ENCODE measurements at places on chromosomes 16 and 17.
A peak's percentile ranks its signal among the peaks of the same experiment; 100 is the strongest.

GRCh38 chr17:63275318-63275970 lies 170.7 kb downstream of the CYB561 start:
- DNase-seq, result no peak

GRCh38 chr16:15950161-15950854 lies 892 bp downstream of the ABCC1 start:
- peak; percentile 27 for DNase-seq

DNA sequence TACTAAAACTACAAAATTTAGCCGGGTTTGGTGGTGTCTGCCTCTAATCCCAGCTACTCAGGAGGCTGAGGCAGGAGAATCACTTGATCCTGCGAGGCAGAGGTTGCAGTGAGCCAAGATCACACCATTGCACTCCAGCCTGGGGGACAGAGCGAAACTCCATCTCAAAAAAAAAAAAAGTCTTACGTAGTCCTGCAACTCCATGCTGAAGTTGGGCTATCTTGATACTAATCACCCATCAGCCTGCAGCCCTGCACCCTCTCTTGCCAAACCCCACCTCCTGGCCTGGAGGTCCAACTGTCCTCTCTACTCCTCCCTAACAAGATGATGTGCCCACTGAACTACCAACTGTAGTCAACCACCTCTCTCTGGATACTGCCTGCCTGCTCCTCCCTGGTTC lies 4.8 kb downstream of the TMEM170A start:
- no peak for DNase-seq

GRCh38 chr16:66196770-66197169 lies 169.7 kb upstream of the CDH5 start:
- DNase-seq, result no peak

GRCh38 chr17:4959261-4959965 lies 8.2 kb downstream of the SPAG7 start:
- no peak for DNase-seq

DNA sequence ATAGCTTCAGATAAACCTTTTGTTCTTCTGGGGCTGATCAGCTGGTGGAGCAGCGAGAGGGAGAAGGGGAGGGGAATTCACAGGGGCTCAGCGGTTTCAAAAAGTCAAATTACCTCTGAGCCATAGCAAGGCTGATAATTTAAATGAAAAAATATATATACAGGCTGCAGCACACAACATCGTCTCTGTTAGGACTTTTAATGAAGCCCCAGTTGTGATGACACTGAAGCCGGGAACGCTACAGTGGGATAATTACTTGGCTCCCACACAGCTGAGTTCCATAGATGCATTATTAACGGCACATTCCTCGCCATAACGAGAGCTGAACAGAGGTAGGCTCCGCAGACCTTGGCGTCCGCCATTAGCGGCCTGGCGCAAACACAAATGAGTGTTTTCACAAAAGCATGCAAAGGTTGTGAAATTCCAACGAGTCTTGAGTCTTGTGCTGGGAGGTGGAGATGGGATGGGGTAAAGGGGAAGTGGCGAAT lies 216.0 kb downstream of the C16orf78 start:
- no peak for DNase-seq

DNA sequence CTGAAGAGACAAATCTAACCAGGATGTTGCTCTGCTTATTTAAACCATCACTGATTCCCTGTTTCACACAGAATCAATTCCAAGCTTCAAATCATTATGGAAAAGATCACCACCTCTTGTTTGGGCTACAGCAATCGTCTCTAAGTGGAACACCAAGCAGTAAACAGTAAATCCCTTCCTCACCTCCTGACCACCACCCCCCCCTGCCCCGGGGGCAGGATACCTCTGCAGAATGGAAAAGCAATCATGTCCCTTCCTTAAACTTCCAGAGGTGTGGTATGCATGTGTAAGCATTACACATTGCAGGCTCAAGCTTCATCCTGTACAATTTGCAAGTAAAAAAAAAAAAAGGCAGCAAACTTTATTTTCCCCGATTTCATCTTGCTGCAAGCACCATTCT lies 373.8 kb downstream of the NPIPA8 start:
- DNase-seq, result no peak

DNA sequence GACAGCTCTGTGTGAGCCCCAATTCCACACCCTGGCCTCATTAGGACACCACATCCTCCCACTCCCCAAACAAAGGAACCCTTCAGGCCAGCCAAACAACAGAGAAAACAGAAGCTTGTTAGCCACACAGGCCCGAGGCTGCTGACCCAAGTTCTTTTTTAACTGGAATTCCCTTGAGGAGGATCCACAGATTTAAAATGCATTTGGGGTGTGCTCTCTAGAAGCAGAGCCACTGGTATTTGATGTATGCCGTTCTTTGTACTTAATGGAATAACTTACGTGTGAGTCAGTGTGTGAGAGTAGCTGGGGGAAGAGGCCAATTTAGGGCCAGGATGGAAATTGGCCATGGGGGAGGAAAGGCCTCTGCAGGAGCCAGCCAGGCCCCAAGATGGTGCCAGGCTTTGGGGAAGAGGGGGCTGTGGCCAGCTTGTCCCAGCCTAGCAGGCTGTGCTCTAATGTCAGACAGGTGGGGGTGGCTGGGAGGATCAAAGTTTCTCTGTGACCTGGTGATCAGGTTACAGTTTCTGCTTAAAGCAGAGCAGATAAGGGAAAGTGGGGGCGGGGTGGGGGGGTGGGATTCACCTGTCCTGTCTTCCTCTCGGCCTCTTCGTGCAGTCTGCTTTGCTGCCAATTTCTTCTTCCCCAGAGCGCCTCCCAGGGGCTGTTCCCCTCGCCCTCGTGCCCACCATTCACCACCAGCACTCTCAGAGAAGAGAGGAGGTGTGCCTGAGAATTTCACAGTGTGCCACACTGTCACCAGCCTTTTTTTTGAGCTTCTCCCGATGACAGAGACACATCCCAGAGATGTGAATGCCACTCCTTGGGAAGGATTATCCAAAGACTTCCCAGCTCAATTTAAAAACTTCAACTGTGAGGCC lies 50.8 kb downstream of the TOM1L2 start:
- DNase-seq, result no peak

- DNase-seq, result no peak
Measured at GRCh38 chr16:24980077-24980793, 34.9 kb downstream of the ARHGAP17 start.

GRCh38 chr17:17606416-17607000 lies 15.0 kb upstream of the PEMT start:
- DNase-seq, result no peak

DNA sequence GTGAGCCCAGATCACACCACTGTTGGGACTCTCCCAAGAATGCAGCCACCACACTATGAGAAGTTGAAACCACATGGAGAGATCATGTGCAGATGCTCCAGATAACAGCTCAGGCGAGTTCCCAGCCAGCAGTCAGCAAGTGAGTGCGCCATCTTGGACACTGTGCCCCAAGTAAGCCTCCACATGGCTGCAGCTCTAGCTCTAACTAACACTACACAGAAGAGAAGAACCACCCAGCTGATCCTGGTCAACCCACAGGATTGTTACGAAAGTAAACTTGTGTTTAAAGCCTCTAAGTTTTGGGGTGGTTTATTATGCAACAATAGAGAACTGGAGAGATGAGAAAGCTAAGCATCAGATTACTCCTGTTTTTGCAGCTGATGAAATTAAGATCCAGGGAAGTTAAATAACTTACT lies 25.8 kb downstream of the SLC38A7 start:
- no peak for DNase-seq

GRCh38 chr17:81727324-81728031 lies 15.4 kb downstream of the SLC25A10 start:
- no peak for DNase-seq

DNA sequence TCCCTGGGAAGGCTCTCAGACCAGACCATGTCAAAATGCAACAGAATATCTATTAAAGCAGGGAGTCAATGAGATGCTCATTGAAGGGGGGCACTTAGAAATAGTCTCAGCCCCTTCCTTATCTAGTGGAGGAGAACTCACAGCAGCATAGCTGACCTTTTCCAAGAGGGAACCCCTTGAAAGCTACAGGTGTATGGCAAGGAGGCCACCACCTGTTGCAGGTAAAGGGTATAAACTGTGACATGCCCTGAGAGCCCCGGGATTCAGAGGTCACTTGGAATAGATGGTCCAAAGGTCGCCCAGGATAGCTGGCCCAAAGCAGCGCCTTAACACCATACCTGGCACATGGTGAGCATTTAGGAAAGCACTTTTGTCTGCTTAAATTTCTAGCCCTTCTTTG lies 120.2 kb upstream of the RPL38 start:
- DNase-seq, result no peak

DNA sequence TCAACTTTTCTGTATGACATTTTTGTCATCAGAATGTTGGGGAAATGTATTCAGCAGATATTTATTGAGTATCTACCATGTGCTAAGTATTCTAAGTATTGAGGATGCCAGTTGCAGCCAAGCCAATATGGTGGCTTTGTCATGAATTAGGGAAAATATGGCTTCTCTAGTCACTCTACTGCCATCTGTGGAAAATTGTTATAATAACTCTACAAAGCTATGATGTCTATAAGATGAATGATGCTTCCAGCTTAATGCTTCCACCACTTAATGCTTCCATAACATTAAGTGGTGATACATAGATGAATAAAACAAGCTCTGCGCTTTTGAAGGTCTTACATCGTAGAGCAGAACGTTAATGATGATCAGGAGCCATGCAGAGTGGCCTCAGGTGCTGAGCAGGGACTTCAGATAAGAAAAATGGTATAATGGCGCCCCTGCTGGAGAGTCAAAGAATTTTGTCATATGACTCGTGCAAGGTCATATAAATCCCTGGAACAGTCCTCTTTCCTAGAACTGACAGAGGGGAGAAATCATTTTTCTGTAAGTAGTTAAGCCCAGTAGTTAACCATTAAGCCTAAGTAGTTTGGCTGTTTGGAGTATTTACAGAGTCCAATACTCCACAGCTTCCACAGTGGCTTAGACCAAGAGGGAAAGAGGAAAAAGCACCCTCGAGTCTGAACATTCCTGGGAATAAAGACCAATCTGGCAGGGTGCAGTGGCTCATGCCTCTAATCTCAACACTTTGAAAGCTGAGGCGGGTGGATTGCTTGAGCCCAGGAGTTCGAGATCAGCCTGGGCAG lies 2.7 kb upstream of the TMIGD1 start:
- no peak for DNase-seq

GRCh38 chr16:46807336-46807735 lies 23.6 kb downstream of the C16orf87 start:
- no peak for DNase-seq

DNA sequence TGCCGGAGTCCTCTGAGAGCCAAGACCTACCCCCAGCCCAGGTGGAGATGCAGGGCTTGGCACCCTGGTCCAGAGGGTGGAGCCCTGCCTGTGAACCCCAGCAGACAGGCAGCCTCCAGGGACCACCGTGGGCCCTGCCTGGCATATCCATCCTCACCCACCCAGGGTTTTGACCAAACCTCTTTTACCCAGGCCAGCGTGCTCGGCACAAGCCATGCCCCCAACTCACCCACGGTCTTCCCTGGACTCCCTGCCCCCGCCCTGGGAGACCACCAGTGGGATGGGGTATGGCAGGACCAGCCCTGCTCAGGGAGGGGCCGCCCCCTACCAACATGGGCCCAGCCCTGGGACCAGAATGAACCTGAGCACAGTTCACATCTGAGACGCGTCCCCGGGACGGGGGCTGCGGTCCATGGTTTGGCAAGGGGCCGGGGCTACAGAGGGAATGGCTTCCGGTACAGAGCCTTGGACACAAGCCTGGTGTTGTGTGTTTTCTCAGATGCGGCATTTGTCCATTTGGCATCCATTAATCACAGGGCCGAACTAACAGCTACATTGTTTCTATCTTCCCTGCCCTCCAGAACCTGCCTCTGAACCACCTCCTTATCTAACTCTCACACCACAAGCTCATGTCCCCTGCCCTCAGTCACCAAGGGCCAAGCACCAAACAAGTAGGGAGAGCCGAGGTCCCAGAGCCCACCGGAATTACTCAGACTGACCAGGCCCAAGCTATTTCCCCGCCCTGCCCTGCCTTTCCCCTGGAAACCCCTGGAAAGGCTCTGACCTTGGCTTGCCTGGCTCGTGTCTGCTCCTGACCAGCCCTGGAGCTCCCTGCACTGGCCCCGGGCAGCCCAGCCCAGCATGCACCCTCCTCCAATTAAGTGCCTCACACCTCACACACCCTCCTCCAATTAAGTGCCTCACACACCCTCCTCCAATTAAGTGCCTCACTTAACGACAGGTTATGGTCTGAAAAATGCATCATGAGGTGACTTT lies 14.1 kb downstream of the HS3ST6 start:
- no peak for DNase-seq

- DNase-seq, result no peak
Measured at GRCh38 chr17:67884741-67885140, 59.4 kb downstream of the BPTF start.

GRCh38 chr17:81287152-81287551 lies 8.0 kb downstream of the SLC38A10 start:
- no peak for DNase-seq

DNA sequence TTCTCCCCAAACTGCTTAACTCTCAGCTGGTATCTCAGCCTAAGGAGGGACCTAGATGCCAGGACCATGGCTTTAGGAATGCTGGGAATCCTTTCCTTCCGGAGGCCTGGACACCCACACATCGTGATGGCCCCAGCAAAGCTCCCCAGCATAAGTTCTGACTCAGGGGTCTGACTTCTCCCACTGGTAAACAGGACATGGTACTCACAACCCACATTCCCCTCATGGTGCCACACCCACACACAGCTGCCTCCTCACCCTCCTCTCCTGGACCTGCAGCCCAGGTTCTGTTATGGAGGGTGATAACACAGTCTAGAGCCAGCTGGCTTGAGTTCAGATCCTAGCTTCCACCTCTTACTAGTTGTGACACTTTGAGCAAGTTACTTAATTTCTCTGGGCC lies 719 bp upstream of the RNF227 start:
- no peak for DNase-seq

DNA sequence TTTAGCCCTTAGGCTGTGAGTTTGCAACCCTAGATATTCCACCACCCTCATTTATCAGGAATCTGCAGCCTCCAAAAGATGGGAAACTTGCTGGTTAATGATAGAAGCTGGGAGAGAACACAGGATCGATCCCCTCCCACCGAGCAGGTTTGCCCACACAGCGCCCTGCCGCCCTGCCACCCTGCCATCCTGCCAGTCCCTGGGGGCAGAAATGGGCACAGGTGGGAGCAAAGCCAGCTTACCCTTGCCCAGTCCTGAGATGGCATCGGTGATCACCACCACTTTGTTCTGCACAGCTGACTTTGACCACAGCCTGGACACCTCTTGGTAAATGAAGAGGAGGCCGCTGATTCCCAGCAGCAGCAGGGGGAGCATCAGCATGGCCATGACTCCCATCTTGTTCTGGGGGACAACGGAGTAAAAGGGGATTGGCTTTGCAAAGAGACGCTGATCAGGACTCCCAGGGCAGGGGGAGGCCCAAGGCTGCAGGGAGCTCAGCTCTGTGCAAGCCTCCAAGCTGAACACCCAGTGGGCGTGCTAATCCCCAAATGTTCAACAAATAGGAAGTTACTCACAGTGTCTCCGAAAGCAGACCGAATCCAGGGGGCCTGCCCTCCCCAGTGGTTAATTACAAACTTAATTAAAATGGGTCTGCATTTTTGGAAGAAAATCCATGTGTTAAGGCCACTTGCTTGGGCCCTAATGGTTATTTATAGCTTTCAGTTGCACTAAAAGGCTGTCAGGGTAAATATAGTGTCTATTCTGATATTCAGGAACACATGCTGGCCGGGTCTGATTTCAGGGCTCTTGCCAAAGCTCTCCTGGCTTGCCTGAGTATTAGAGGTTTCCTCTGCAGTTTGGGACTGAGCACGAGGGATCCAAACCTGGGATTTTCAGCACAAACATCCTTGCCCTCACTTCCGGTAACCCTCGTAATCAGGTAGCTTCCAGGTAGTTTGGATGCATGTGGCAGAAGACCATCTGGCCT lies at the start of gene DHRS7C:
Gene DHRS7C, minus strand, starts transcription at position 704 of the 988 bp plus-strand sequence. Its CDS starts 308 bp downstream, at position 396.
- no peak for DNase-seq

GRCh38 chr17:494601-495265 lies 142.1 kb upstream of the RPH3AL start:
- no peak for DNase-seq
